GM06990 (cell line): ENCODE measurements at places on chromosomes 7 and 10.
A peak's percentile ranks its signal among the peaks of the same experiment; 100 is the strongest.

DNA sequence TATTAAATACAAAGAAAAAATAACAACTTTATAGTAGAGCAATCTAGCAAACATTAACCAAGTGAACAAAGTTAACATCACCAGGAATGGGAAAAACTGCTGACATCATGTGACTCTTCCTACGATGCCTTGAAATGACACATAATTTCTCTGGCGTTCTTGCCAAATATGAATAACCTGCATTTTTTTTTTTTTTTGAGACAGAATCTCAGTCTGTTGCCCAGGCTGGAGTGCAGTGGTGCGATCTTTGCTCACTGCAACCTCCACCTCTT is 126.5 kb upstream of the VKORC1L1 start:
- DNase-seq, result no peak

GRCh38 chr7:112160130-112160770 is 45.9 kb downstream of the DOCK4 start:
- DNase-seq, result no peak

- no peak for DNase-seq
Measured at GRCh38 chr10:93854975-93855374, 38.8 kb upstream of the SLC35G1 start.

DNA sequence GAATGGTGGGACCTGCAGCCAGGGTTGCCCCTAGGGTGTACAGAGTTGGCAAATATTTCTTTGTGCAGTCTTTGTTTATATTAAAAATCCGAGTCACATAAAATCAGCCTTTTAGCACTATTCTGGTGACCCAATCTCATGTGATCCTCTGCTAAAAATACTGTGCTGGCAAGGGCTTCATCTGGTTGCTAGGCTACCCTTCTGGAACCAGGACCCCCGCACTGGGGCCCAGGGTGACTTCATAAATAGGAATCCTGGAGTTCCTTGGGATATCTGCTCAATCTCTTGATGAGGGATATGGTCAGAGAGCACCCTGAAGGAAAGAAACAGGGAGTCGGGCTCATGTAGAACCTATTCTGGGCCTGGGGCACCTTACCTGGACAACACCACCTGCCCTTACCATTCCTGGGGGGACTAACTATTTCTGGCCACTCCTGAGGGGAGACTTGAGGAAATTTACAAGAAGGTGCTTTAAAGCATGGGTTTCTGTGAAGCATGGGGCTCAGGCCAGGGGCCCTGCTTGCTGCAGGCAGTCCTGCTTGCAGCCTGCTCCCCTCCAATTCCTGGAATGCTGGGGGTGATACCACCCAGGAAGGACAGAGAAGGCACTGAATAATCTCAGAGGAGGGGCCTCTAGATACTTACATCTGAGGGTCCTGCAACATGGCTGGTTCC is 44.7 kb downstream of the SH2D4B start:
- no peak for DNase-seq

GRCh38 chr7:20399521-20399920 is 68.8 kb downstream of the ITGB8 start:
- DNase-seq, result no peak

DNA sequence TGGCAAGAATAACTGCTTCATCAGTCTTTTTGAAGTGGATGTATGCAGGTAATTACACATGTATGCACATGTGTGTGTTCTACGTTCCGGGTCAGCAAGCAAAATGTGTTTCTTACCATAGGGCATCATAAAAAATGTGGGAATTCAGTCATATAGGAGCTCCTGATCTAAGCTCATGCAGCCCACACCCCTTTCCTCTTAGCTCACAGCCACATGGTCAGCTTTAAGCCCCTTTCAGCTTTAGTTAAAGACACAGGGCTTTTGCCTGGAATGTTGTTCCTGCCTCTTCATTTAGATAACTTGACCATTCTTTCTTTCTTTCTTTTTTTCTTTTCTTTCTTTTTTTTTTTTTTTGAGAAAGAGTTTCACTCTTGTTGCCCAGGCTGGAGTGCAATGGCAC is 258.1 kb downstream of the RPS24 start:
- DNase-seq, result no peak

DNA sequence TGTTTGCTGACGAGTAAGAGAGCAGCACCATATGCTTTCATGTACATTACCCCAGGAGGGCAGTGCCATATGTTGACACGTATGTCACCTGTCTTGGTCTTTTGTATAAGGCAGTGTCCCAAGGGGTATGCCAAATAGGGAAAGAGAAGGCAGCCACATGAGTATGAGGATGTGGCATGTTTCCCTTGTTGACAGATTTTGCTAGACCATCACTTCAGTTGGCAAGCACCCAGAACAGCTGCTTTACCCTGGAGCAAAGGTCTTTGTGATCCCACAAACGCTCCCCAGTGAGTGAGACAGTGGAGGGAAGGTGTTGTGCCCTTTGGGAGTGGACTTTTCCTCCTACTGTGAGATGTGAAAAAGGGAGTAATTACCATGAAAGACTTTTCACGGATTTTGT is 350.1 kb downstream of the ETV1 start:
- DNase-seq, result no peak

DNA sequence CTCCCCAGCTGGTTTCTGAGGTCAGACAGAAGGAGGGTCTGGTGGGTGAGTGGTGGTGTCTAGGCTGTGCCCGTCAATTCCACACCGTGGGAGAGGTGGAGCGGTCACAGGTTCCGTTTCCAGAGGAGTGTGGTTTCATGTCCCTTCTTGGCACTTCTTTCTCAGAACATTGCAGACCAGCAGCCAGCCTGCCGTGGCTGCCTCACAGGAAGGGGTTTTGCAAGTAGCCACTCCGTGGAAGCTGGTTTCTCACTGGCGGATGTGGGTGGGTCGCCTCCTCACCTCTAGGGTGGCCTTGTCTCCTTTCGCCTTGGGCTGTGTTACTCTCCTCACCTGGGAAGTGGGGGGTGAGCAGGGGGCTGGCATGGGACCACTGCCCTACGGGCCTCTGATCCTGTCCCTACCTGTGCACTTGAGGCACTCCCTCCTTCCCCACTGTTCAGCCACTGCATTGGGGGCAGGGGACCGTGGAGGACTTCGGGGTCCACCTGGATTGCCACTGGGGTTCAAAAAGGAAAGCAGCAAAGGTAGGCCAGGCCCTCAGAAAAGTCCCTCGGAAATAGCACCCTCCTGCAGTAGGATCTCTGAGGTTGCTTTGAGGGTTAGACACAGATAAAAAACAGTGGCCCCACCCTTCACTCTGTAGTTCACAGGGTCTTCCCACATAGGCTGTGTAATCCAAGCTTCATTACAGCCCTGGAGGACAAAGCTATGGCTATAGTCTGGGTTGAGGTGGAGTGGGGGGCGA is 33.9 kb downstream of the TSPAN14 start:
- DNase-seq, result no peak

DNA sequence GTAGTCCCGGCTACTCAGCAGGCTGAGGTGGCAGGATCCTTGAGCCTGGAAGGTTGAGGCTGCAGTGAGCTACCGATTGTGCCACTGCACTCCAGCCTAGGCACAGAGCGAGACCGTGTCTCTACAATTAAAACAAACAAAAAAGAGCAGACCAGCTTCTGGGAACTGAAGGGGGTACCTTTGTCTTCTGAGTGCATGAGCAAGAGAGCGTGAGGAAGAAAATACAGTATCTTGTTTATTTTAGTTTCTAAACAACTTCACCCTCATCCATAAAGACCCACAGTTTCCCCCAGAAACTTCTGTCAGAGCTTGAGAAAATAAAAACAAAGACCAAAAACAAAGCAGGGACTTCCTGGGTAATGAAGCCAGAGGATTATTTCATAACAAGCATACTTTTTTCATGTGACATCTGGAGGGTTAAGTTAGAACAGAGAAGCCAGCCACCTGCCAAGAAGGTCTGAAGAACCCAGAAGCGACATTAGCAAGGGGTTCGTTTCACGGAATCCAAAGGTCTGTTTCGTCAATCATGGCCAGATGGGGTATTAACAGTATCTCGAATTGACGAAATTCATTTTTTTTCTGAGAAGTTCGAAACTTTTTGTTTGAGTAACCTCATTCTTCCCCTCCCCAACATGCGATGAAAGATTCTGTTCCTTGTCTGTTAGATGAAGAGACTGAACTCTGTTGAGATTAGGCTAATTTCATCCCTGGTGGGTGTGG is 10.2 kb upstream of the IL2RA start:
- peak; percentile 41 for DNase-seq

DNA sequence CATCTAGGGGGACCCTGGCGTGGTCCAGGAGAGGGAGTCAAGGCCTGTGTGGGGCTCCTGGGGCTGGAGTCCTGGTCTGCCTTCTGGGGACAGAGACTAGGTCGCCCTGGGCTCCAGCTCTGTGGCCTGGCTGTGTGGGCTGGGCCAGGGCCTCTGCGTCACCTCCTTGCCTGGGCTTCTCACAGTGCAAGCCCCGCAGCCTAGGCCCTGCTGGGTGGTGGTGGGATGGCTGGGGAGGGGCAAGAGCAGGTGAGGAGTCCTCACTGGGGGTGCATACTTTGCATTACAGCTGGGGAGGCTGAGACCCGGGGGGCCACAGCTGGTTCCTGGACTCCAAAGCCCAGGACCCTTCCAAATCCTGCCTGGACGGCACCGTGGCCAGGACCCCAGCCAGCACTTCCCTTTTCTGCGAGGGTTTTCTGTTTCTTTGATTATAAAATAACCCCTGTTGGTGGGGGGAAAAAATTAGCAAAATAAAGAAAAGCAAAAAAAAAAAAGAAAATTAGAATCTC is 23.5 kb downstream of the PWWP2B start:
- DNase-seq, result no peak

- DNase-seq, result no peak
Measured at GRCh38 chr10:69685802-69686585, 55.9 kb downstream of the FAM241B start.

GRCh38 chr7:120089968-120090367 is 183.0 kb upstream of the KCND2 start:
- DNase-seq, result no peak

DNA sequence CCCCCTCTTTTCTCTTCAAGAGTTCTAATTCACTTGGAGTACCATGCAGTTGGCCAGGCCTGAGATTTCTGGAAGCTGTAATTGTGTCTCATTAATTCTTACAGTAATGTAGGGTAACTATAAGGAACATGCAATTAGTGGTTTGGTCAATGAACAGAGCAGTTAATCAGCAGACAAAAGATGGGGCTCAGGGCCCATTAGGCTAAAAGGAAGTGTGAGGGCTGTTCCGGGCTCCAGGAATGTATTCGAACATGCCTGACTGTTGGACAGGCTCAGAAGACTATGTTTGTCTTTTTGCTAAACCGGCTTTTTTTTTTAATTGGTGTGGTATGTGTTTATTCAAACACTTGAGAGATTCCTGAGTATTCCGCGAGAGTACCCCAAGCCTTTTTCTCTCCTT is 42.5 kb upstream of the FZD8 start:
- no peak for DNase-seq

- no peak for DNase-seq
Measured at GRCh38 chr10:393787-394438, 258.7 kb downstream of the ZMYND11 start.

GRCh38 chr10:7400068-7400715 is 10.6 kb downstream of the SFMBT2 start:
- DNase-seq, result no peak

- peak; percentile 63 for DNase-seq
Measured at GRCh38 chr10:12605580-12606405, 256.4 kb downstream of the CAMK1D start.

DNA sequence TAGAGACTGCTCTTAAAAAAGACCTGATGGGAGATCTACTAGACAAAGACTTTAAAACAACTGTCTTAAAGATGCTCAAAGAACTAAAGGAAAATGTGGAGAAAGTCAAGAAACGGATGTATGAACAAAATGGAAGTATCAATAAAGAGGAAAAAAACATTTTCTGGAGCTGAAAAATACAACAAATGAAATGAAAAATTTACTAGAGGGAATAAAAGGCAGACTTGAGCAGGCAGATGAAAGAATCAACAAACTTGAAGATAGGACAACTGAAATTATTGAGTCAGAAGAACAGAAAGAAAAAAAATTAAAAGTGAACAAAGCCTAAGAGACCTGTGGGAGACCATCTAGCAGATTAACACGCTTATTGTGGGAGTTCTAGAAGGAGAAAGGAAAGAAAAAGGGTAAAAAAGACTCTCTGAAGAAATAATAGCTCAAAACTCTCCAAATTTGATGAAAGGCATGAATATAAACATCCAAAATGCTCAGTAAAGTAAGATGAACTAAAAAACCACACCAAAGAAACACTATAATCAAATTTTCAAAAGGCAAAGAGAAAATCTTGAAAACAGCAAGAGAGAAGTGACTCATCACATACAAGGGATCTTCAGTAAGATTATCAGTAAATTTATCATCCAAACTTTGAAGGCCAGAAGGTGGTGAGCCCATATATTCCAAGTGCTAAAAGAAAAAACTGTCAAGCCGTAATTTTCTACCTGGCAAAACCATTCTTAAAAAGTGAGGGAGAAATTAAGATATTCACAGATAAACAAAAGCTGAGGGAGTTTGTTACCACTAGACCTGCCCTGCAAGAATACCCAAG is 83.2 kb downstream of the SCRN1 start:
- DNase-seq, result no peak

DNA sequence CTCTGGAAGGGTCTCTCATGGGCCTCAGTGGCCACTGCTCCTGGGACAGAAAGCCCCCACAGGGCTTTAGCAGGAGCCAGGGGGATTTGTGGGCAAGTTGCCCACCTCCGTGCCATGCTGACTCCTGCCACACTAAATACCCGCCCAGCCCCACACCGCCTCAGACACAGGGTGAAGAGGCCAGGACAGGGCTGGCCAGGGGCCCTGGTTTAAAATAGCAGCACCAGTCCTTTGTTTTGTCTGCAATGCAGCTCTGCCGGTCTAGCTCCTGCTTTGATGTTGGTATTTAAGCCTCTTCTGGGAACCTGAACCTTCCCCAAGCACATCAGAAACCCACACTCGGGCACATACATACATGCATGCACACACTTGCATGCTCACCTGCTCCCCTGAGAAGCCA is 14.4 kb upstream of the TNRC18 start:
- DNase-seq, result no peak

DNA sequence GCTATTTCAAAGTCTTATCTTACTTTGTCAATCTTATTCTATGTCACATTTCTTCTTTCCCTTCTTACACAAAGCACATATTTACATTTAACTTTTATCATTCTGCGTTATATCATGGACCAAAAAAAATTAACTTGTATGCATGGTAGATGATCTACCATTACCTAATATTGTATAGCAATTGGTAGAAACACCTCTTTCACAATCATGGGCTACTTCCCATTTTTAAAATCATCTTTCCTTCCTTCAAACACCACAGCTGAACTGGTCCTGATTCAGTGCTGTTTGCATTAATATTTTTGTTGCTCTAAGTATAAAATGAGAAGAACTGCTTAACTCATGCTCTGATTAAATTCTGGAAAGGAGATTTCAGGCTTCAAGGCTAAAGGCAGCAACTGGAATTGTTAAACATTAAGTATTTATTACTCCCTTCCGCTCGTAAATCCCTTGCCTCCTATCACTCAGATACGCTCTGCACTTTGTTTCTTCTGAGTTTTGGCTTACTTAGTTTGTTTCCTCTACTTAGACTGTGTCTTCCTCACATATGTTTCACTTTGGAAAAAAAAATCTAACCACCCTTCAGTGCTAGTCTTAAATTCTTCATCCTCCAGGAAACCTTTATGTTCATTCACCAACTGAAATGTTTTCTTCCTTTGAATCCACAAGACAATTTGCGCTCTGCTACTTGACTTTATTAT is 901.4 kb downstream of the PCDH15 start:
- DNase-seq, result no peak
